Osteoblast (primary cell): ENCODE measurements at places on chromosomes 16 and 17. TPM values are rescaled to one million over a fixed set of nuclear protein-coding genes. Genes with fewer than 3 reads are reported as not detected.

DNA sequence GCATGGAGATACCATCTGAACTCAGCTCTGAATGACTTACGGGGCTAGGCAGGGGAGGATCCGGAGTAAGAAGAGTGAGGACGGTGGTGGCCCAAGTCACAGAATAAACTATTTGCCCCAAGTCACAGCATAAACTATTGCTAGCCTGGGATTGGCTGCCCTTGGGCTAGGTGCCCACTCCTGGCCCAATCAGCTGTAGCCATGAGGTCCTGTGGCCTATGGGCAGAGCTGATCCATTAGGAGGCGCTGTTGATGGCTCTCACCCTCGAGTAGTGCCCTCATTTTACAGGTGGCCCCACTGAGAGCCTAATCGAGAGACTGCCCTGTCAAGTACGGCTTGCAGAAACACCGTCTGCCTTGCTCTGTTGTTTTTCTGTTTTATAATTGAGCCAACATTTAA, 62.3 kb upstream of the ZNF423 start:
- H3K4me1 ChIP-seq = no peaks in the 10 kb centered on the region
- no peak for DNase-seq
- H3K4me3 ChIP-seq = no peak overlapping the region
- no peaks in the 10 kb centered on the region for H3K27me3 ChIP-seq
- no peaks in the 10 kb centered on the region for H3K36me3 ChIP-seq
- no peak overlapping the region for H3K27ac ChIP-seq

DNA sequence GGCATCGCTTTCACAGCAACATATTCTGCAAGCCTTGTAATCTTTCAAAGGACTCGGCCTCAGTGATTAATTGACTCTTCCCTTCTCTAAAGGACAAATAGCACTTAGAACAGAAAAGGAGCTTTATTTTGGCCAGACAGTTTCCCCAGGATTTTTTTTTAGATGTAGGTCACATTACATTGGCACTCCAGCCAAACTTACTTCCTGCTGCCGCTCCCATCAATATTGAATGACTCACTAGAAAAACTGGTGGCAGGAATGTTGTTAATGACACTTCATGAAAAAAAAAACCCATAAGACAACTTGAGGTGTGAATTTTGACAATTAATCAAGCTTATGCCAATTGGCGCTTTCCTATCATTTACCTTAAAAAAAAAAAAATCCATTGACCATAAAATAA, 432.6 kb downstream of the TOX3 start:
- no peaks in the 10 kb centered on the region for H3K36me3 ChIP-seq
- H3K4me3 ChIP-seq = no peak overlapping the region
- no peak overlapping the region for H3K27ac ChIP-seq
- H3K27me3 ChIP-seq = no peaks in the 10 kb centered on the region

GRCh38 chr16:86628614-86629013, 50.3 kb downstream of the FOXL1 start:
- H3K4me3 ChIP-seq = no peak overlapping the region
- H3K4me1 ChIP-seq = peaks cover 18% of the 10 kb centered on the region
- peak overlapping the region; percentile 23 for H3K27ac ChIP-seq
- no peak for DNase-seq

Gene GALK1
- 25.3 and 27.7 TPM in 2 replicates for total RNA-seq

DNA sequence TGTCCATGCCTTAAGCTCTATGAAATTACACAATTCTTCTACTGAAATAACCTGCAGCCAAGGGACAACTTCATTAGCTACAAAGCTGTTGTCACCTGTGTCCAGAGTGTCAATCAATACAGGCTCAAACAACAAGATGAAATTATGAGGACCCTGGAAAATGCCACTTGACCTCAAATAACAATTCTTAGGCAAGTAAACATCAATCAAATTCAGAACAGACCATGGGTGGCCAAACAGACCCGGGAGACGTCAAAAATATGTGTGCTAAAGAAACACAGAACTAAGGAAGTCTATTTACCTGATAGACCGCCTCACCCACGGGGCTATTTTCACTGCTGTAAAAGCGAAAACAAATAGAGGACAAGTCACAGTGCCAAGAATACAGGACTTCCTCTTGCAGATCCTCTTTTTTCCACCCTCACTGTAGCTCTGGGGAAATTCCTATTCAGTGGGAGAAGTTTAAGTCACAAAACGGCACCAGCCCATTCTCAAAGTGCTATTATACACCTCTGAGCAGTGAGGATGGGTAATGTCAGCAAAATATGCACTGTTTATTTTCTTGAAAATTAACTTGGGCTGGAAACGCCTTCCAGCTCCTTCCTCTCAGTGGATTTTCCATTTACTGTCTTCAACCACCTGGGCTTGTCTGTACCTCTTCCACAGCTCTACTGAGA, 2.7 kb downstream of the LITAF start:
- no peaks in the 10 kb centered on the region for H3K27me3 ChIP-seq
- no peak overlapping the region for H3K27ac ChIP-seq
- no peak for DNase-seq

GRCh38 chr16:48282636-48283263, 35.4 kb upstream of the ABCC11 start:
- no peaks in the 10 kb centered on the region for H3K27me3 ChIP-seq
- DNase-seq = no peak
- H3K4me3 ChIP-seq = no peak overlapping the region
- peaks cover 48% of the 10 kb centered on the region for H3K36me3 ChIP-seq
- no peaks in the 10 kb centered on the region for H3K4me1 ChIP-seq

DNA sequence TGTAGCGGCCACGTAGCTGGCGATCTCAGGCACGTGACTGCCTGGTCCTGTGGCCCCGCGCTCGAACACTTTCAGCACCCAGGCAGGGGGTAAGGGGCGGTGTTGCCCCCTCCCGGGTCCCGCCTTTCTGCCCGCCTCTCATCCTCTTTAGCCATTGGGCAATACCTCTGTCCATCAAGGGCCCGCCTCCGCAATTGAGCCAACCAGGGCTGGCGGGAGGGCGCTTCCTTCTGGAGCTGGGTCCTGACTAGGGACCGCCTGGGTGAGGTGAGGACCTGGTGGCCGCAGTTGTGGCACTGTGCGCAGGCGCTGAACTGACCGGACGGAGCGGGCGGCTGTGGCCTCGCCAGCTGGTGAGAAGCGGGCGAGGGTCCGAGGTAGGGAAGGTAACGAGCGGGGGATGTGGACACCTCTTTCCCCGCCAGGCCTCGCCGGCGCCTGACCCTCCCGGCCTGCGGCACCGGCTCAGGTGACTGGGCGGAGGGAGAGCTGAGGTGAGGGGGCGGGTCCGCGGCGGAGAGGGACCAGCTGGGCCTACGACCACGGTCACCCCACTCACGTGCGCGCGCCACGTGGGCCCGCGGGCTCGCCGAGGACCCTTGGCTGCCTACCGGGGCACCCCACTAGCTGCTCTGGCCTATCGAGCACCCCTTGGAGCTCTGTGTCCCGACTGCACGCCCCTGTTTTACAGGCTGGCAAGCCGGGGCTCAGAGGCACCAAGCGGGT, at the start of gene PDP2:
Gene PDP2 (plus strand): TSS at position 228 of the 726 bp plus-strand sequence. CDS start 3,770 bp downstream, outside the sequence.
- peaks cover 23% of the 10 kb centered on the region for H3K4me1 ChIP-seq
- H3K27me3 ChIP-seq = no peaks in the 10 kb centered on the region
- peaks cover 16% of the 10 kb centered on the region for H3K36me3 ChIP-seq
- H3K27ac ChIP-seq = peak within 1 kb of the TSS; percentile 66

DNA sequence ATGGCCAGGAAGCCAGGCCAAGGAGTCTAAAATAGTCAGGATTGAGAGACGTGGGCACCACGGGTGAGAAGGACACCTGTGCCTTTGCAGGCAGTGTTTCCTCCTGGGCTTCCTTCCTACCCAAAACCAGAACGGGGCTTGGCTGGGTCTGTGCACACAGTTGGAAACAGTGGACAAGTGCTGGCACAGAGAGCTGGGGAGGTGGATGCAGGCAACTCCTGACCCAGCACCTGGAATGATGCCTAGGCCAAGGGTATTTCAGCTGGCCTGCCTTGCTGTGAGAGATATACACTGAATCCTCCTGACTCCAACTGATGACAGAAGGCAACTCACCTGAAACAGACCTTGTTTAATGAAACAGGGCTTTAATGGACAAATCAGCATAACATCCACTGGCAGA, 186.2 kb downstream of the SLC39A11 start:
- no peaks in the 10 kb centered on the region for H3K36me3 ChIP-seq
- H3K4me1 ChIP-seq = no peaks in the 10 kb centered on the region
- no peak for DNase-seq
- H3K27me3 ChIP-seq = no peaks in the 10 kb centered on the region
- H3K4me3 ChIP-seq = no peak overlapping the region
- no peak overlapping the region for H3K27ac ChIP-seq

- no peaks in the 10 kb centered on the region for H3K27me3 ChIP-seq
- H3K27ac ChIP-seq = no peak overlapping the region
- H3K36me3 ChIP-seq = no peaks in the 10 kb centered on the region
- no peak overlapping the region for H3K4me3 ChIP-seq
Observed at GRCh38 chr16:67216612-67217490, 10.1 kb upstream of the TMEM208 start.
